ENCODE measurements at places on chromosomes 11 and 22.

GRCh38 chr11:33574331-33574730 is 126.3 kb downstream of the C11orf91 start:
- no peak for DNase-seq

- peak; percentile 38 for DNase-seq
These were observed 154.9 kb upstream of the NAV2 start for GRCh38 chr11:19557720-19558140.

DNA sequence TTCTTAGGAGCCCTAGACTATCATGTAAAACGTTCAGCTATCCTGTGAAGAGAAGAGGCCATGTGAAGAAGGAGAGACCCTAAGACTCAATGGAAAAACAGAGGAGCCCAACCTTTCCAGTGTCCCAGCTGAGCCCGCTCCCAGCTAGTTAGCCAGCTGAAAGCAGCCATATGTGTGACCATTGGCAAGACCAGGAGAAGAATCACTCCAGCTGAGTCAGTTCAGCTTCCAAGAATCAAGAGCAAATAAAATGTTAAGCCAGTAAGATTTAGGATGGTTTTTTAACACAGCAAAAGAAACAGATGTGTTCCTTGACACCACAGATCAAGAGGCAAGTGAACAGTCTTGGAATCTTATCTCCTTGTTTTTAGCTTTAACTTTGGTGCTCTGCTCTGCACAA is 108.0 kb downstream of the CCDC81 start:
- no peak for DNase-seq

GRCh38 chr11:32432565-32432964 is 2.8 kb downstream of the WT1 start:
- DNase-seq = no peak

DNA sequence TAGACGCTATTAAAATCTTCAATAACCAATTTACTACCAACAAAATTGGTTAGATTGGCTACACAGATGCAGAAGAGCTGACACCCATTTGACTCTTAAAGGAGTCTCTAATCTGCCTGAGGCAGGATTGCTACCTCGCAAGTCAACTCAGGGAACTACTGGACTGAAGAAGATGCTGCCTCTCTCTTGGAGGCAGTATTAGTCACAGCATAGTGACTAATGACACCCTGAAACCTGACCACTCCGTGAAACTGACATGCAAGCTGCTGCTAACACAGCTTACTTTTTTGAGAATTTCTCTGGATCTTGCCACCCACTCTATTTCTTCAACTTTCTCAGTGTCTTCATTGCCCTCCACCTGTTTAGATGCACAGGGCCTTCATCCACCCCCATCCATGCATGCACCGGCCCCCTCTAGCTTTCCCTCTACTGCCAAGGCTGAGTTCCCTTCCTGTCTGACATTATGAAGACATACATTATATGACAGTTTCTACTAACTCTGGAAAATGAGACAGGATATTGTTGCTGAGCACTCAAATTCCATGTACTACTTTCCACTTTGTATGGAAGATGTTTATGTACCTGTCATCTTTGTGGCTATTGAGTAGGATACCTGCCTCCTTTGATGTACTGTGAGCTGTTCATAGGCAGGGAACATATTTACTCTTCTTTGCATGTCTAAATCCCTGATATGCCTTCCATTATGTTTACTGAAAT is 183.2 kb downstream of the MSANTD4 start:
- no peak for DNase-seq

DNA sequence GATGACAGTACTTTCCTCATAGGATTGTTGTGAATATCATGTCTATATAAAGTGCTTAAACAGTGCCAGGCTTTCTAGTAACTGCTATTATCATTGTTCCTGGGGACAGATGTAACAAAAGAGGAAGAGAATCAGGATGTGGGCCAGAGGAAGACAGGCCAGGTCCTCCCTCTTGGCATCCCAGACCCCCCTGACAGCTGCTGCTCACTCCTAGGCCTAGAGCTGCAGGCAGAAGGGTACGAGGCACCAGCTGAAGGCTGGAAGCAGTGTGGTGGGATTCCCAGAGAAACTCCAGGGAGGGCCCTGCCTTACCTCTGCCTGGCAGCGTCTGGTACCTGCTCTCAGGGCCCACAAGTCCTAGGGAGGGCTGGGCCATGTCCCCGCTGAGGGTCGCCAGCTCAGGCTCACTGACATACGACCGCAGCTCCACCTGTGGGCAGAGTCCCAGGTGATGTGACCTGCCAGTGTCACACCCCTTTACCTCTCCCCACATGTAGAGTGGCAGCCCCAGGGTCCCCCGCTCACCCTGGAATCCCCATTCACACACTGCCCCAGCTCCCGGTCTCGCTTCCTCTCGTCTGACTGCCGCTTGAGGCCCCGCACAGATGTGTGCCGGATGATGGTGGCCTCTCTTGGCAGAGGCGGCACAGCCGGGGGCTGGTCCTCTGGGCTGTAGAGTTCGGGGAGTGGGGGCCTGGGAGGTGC is 52.2 kb downstream of the C11orf58 start:
- no peak for DNase-seq

- DNase-seq = no peak
These were observed 194.2 kb upstream of the DDI1 start for GRCh38 chr11:103842191-103842590.

GRCh38 chr11:116729501-116730240 is 43.1 kb downstream of the BUD13 start:
- no peak for DNase-seq

GRCh38 chr11:119680541-119681360 is 48.2 kb downstream of the NECTIN1 start:
- no peak for DNase-seq

GRCh38 chr11:75429641-75429901 is 3.4 kb downstream of the KLHL35 start:
- DNase-seq = no peak

GRCh38 chr11:10664496-10664895 is 29.1 kb downstream of the IRAG1 start:
- no peak for DNase-seq

DNA sequence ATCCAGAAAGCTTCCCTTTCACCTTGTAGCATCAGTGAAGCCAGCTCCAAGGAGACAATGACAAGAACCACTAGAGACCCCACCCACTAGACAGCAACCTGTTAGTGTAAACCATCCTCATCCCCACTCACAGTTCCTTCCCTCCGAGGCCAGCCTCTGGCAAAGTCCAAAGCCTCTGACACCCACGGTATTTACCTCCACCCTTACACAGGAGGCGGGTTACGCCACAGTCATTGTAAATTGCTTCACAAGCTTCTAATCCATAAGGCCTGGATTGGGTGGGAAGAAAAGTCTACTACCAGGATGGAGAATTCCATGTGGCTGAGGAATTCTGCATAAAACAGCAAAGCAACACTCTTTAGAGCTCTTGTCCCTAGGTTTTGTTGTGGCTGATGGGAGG is 287.4 kb downstream of the BUD13 start:
- no peak for DNase-seq

GRCh38 chr11:64844330-64845128 is at the start of gene CDC42BPG:
CDC42BPG (minus strand) TSS chr11:64844653; CDS start chr11:64844569, 84 bp downstream.
- peak; percentile 69 for DNase-seq

- DNase-seq = no peak
These were observed 50.3 kb downstream of the FAM76B start for GRCh38 chr11:95739108-95739938.

- DNase-seq = no peak
These were observed 287 bp downstream of the RPS13 start for GRCh38 chr11:17077240-17077519.

DNA sequence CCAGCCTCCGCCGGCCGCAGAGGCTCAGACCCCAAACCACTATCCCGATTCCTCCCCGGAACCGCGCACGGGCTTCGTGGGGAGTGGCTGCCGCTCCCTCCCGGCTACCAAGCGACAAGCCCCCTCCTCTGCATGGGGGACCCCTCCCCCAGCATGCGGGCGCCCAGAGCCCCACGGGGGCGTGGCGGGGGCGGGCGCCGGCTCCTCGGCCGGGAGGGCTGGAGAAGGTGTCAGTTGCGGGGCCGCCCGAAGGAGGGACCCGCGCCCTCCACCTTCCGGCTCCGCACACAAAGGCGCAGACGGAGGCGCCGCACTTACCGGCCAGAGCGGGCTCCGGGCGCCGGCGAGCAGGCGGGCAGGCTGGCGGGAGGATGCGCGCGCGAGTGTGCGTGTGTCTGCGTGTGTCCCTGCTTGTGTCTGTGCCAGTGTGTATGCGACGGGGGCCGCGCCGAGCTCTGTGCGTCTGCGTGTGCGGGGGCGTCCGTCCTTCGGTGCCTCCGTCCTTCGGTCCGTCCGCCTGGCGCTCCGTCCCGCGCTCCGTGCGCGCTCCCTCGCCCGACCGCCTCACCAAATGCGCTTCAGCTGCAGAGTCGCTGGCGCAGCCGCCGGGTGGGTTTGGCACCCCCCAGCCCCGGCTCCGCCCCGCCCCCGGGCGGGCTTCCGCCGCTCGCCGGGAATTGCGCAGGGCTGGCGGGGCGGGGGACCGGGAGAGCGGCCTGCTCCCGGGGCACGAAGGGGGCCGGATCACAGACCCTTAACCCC is at the start of gene PTPN5:
PTPN5 (minus strand) TSS at position 592 of the 762 bp plus-strand sequence. CDS start 19,840 bp downstream, outside the sequence.
- DNase-seq = peak; percentile 17

GRCh38 chr11:47524291-47524874 is 28.5 kb downstream of the CELF1 start:
- DNase-seq = no peak

- DNase-seq = no peak
These were observed 7.2 kb downstream of the POLD4 start for GRCh38 chr11:67345920-67346819.

DNA sequence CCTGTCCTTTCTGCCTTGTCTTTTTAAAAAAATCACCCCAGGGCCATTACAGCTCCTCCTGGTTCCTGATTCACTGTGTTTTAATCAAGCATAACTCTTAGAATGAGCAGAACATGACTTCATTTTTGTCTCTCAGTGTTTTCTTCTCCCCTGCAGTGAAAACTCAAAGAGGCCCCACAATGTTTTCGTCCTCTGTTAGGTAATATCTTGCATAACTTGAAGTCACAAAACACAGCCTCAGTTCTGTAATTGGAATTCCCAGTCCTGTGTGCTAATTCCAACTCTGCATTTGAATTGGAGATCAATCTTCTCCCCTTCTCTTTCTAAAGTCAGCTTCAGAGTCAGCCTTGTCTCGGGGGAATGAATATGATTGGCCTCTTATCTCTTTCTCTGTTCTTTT is 186.5 kb upstream of the NAV2 start:
- DNase-seq = no peak

GRCh38 chr11:62081378-62082291 is 42.2 kb upstream of the INCENP start:
- DNase-seq = peak; percentile 11

DNA sequence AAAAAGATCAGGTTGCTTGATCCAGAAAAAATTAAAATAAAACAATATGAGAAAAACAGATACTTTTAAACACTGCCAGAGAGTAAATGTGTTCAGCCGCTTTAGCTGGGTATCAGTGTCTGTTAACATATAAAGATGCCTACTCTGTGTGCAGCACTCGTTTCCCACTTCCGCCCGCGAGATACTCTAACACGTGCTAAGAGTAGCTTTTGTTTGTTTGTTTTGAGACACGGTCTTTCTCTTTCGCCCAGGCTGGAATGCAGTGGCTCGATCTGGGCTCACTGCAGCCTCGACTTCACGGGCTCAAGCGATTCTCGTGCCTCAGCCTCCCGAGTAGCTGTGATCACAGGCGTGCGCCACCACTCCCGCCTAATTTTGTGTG is 531 bp upstream of the MEN1 start:
- DNase-seq = no peak

DNA sequence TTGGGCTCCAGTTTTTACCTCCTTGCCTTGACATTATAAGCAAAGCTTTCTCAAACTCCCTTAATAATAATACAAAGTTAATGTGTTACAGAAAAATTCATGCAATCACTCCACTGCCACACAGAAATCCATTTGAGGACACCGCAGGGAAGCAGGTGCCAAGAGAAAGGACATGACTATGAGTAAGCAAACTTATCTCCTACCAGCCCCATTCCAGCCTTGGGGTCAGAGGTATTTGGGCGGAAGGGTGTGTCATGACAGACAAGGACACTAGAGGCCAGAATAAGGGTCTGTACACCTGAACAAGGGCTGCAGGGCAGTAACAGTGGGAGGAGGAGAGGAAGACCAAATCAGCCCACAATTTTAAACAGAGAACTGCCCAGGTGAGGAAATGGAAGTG is 5.9 kb downstream of the GNG3 start:
- DNase-seq = no peak

DNA sequence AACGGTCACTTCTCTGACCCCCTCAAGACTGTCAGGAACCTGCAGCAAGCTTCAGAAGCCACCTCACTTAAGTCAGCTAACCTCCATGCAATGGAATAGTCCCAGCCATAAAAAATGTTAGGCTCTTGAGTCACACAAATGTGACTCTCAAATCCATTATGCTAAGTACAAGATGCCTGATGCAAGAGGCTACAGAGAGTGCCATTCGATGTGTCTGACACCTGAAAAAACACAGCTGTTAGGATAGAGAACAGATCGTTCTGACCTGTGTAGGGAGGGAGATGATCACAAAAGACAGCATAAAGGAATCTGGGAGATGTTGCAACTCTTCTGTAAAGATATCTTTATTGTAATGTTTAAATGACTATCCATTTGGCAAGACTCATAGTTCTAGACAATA is 712.4 kb downstream of the TBC1D22A start:
- DNase-seq = no peak

DNA sequence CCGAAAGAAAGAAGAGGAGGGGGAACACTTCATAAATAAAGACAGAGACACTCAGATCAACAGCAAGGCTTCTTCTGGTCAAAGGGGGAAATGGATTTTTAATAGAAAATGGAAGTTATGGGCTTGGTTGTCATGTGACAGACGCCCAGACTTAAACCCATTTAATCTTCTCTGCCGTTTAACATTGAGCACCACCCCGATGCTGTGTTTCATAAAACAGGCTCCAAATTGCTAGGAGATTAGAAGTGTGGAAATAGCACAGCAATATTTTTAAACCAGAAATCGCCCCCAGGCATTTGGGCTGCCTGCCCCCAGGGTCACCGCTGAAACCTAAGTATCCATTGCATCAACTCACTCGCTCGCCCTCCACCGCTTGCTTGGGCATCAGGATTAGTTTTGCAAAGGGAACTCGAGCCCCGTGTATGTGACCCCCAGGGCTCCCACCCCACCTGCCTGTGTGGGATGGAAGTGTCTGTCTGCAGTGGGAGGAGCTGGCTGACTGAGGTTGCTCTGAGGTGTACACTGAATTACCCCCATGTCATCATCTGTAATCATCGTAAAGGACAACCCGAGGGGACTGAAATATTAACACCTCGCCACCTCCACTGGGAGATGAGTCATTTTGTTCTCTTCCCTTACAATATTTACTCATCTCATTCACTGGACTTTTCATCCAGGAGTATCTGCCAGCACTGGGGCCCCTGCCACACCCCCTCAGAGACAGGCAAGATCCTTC is 10.7 kb downstream of the DSCAML1 start:
- peak; percentile 14 for DNase-seq

DNA sequence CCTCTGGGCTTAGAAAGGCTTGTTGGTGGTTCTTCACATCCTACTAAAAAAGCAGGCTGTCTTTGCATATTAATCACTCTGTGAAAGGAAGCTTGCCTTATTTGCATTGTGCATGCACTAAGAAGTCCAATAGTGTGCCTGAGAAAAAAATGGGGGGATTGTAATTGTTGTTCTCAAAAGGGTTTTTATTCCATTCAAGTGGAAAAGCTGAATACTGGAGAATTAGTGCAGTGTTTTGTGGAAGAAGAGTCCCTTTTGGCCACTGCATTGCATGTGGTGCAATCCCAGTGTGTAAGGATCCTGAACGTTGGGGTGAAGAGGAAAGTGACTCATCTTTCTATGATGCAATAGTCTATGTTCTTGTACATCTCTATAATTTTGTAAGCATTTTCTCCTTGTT is 16.5 kb downstream of the NCAM1 start:
- DNase-seq = peak; percentile 77
